Activated CD4-positive, alpha-beta memory T cell treated with anti-CD3 and anti-CD28 coated beads, Interleukin-2, amount 10 ng/mL, durations not matched to agents 7 days and 5 days (primary cell): ENCODE measurements at places on chromosomes 1 and 21. TPM values are rescaled to one million over a fixed set of nuclear protein-coding genes. Genes with fewer than 3 reads are reported as not detected.

B3GALT5 gene
- total RNA-seq: not detected

FALEC gene
- not detected for total RNA-seq

LDLRAD1 gene
- total RNA-seq: not detected

NBPF11 gene
- 9.7 TPM for total RNA-seq

PLA2G2F gene
- not detected for total RNA-seq

WNT2B gene
- 0.15 TPM for total RNA-seq

GRCh38 chr1:93629101-93630059 lies 52.3 kb downstream of the BCAR3 start:
- no peak overlapping the region for H3K27ac ChIP-seq
- peaks cover 11% of the 10 kb centered on the region for H3K4me1 ChIP-seq
- H3K27me3 ChIP-seq: no peaks in the 10 kb centered on the region
- H3K36me3 ChIP-seq: no peaks in the 10 kb centered on the region
- peak; percentile 47 for DNase-seq

- H3K27me3 ChIP-seq: no peaks in the 10 kb centered on the region
- H3K27ac ChIP-seq: no peak overlapping the region
- peaks cover 7% of the 10 kb centered on the region for H3K4me1 ChIP-seq
- H3K4me3 ChIP-seq: no peak overlapping the region
- H3K36me3 ChIP-seq: peaks cover 19% of the 10 kb centered on the region
Observed at GRCh38 chr1:156549831-156550230, 22.5 kb downstream of the IQGAP3 start.

DNA sequence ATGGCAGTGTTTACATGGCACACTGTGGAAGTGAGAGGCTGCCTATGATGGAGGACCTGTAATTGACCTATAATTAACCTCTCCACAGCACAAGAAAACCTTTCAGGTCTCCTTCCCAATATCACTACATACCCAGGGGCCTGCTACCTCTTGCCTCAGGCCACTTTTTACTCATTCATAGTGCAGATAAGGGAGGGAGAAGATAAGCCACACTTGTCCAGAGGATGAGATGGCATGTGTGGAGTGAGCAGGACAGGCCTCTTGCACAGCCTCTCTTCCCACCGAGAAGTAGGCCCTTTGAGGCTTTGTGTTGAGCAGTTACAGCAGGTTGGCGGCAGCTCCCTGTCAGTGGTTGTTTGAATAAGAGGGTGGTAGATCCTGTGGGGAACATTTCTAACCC lies 31.1 kb upstream of the IKBKE start:
- H3K27me3 ChIP-seq: no peaks in the 10 kb centered on the region
- no peak overlapping the region for H3K27ac ChIP-seq
- no peak for DNase-seq
- peaks cover 66% of the 10 kb centered on the region for H3K36me3 ChIP-seq
- H3K4me1 ChIP-seq: peaks cover 7% of the 10 kb centered on the region
- no peak overlapping the region for H3K4me3 ChIP-seq

DNA sequence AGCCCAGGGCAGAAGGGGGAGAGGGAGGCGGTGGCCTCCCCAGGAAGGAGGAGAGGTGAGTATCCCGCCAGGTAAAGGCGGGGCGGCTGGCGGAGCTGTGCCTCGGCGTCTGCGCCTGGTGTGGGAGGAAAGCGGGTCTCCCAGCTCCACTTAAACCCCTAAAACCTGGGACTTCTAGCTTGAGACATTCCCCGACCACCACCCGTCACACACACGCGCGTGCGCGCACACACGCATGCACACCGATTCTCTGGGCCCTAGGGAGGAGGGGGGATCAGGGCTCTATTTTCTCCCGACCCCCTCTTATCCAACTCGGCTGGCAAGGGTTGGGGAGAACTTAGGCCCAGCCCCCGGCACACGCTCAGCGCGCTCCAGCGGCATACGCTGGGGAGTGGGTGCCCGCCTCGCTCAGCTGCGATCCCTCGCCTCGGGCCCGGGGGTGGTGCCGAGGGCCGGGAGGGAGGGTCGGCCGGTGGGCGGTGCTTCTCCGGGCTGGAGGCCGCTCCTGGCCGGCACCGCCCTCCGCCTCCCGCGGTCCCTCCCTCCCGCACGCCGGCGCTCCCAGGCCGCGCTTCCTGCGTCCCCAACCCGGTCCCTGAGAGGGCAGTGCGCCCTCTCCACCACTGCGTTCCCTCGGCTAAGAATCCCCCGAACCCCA lies at the start of gene TMEM51:
TSS of gene TMEM51 (plus strand) at position 564 of the 658 bp plus-strand sequence. CDS start 61,341 bp downstream, outside the sequence.
- H3K27ac ChIP-seq: no peak within 1 kb of the TSS
- peaks cover 3% of the 10 kb centered on the region for H3K36me3 ChIP-seq
- peak within 1 kb of the TSS; percentile 32 for H3K4me3 ChIP-seq
- DNase-seq: no peak

DNA sequence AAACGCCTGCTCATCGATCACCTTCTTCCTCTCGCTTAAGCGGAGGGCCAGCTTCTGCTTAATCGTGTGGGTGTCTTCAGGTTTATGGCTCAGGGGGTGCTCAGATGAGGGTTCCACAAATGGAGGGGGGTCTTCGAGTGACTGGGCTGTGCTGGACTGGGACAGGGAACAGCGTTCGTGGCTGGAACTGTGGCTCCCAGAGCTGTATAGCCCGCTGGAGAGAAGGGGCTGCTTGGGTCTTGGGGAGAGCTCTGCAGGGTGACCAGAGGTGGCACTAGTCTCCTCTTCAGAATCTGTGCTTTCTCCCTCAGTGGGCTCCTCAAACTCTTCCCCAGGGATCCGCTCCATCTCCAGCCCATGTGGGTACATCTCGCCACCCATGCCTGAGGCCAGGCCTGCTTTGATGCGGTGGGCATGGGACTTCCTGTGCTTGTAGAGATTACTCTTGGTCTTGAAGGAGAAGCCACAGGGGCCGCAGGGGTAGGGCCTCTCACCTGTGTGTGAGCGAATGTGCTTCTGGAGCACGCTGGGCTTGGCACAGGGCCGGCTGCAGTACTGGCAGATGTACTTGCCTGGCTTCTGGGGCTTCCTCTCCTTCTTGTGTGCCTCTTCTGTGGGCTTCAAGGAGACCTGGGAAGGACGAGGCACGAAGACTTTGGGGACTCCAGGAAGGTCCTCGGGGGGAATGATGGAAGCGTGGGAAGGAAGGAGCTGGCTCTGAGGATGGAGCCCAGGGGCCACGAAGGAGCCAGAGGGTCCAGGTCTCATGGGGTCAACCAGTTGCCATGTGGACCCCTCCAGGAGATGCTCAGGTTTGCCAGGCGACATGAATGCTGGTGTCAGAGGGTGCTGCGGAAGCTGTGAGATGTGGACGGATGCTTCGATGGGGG lies 99.4 kb upstream of the EDN2 start:
- DNase-seq: no peak
- H3K27ac ChIP-seq: no peak overlapping the region
- peaks cover 41% of the 10 kb centered on the region for H3K36me3 ChIP-seq
- H3K4me1 ChIP-seq: peaks cover 15% of the 10 kb centered on the region
- no peak overlapping the region for H3K4me3 ChIP-seq

- H3K4me1 ChIP-seq: peaks cover 57% of the 10 kb centered on the region
- no peak overlapping the region for H3K4me3 ChIP-seq
- H3K27me3 ChIP-seq: no peaks in the 10 kb centered on the region
- no peak for DNase-seq
- no peak overlapping the region for H3K27ac ChIP-seq
- H3K36me3 ChIP-seq: peaks cover 47% of the 10 kb centered on the region
Observed at GRCh38 chr1:111639602-111640198, 20.1 kb downstream of the RAP1A start.

DNA sequence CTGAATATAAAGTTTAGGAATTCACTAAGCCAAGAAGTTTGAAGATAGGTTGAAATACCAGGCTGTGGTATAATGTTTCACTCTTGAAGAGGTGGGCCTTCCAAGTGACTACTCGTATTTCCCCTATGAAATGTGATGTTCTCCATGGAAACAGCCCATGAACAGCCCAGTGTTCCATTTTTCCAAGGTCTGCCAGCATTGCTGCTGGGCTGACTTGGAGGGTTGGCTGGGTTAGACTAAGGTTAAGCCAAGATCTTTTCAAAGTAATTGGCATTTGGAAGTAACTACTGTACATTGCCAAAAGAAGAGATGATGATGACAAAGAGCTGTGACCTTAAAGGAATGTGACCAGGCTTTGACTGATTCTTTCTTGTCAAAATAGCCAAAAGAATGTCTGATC lies 73.8 kb downstream of the RPE65 start:
- no peaks in the 10 kb centered on the region for H3K27me3 ChIP-seq
- DNase-seq: no peak
- no peak overlapping the region for H3K4me3 ChIP-seq
- no peaks in the 10 kb centered on the region for H3K36me3 ChIP-seq

DNA sequence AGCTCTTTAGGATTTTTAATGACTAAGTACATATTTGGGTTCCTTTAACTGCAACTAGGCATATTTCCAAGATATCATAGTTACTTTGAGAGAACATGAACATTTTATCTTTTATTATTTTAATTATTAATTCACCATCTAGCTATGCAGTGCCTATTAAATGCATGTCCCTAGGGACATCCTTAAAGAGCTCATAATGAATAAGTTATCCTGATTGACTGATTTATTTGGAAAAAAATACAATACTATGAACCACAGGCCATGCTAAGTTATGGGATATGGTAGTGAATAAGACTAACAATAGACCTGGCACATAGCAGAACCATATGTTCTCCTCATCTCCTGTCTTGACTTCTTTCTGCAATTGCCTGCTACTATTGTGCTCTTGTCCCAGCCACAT lies 16.4 kb upstream of the C1orf105 start:
- DNase-seq: no peak
- no peaks in the 10 kb centered on the region for H3K36me3 ChIP-seq
- H3K4me3 ChIP-seq: no peak overlapping the region
- H3K27me3 ChIP-seq: peaks cover 3% of the 10 kb centered on the region
- no peak overlapping the region for H3K27ac ChIP-seq
- H3K4me1 ChIP-seq: peaks cover 19% of the 10 kb centered on the region

- DNase-seq: no peak
- H3K27ac ChIP-seq: no peak overlapping the region
- H3K36me3 ChIP-seq: no peaks in the 10 kb centered on the region
- H3K27me3 ChIP-seq: peaks cover 36% of the 10 kb centered on the region
Observed at GRCh38 chr1:36656271-36656670, 173.6 kb upstream of the CSF3R start.

GRCh38 chr1:150192012-150192411 lies 42.3 kb downstream of the PLEKHO1 start:
- no peak overlapping the region for H3K27ac ChIP-seq
- H3K36me3 ChIP-seq: no peaks in the 10 kb centered on the region
- H3K27me3 ChIP-seq: no peaks in the 10 kb centered on the region
- H3K4me1 ChIP-seq: peaks cover 9% of the 10 kb centered on the region
- DNase-seq: no peak
